ENCODE measurements at places on chromosomes 16 and 17.
A peak's percentile ranks its signal among the peaks of the same experiment; 100 is the strongest.

GRCh38 chr16:19089410-19089955, 22.1 kb downstream of the COQ7 start:
- DNase-seq = no peak

- DNase-seq = no peak
These were observed 72.5 kb downstream of the RBFOX1 start for GRCh38 chr16:7405166-7405565.

- no peak for DNase-seq
These were observed 133.9 kb upstream of the CHMP6 start for GRCh38 chr17:80857756-80858171.

GRCh38 chr17:79666111-79666510, 55.3 kb upstream of the RBFOX3 start:
- DNase-seq = no peak

GRCh38 chr17:18848501-18848900, 9.4 kb upstream of the PRPSAP2 start:
- DNase-seq = no peak

- no peak for DNase-seq
These were observed 21.8 kb upstream of the ZKSCAN2 start for GRCh38 chr16:25279491-25279890.

DNA sequence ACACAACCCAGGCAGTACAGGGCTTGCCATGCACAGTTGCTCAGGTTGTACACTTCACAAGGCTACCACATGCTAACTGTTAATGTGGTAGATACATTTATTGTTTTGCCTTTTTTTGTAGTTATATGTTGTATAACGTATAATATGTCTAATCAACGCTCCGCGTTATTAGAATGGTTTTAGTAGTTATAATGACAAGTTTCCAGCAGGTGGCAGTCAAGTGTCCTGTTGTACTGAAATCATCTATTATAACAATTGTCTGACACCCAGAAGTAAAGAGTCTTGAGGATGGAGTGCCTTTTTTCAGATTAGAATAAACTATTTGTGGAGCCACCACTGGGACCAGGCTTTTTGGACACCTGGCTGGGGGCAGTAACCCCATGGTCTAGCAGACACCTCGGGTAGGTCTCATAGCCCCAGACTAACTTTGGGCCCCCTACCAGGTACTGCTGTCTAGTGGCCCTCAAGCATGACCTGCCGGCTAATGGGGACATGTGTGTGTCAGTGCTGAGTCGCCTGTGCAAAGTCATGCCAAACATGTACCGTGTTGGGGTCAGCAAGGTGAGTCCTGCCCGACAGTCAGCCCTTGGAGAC, 32.8 kb downstream of the MYO15A start:
- peak; percentile 67 for DNase-seq

Data from inflammatory macrophage treated with lipopolysaccharide for 4 hours (primary cell).